ENCODE measurements at places on chromosomes 2 and 18.

- DNase-seq = no peak
These were observed 346.2 kb downstream of the ZNF521 start for GRCh38 chr18:25005541-25006403.

DNA sequence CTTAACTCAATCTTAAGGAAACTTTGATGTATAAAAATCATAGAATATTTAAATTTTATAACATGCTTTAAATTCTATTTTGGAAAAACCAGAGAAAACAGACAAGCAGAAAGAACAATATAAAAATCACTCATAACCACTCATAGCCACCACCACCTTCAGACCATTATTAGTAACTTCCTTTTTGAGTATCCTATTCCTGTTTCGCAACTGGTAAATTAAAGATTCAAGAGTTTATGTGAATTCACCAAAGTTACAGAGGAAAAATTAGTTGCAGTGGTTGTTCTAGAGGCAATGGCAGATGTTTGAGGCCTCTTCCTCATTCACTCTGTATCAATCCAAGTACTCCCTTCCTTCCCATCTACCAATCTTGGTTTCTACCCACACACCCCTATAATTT is 49.3 kb upstream of the PROKR1 start:
- DNase-seq = no peak

- DNase-seq = no peak
These were observed 48.3 kb downstream of the THUMPD2 start for GRCh38 chr2:39730685-39731302.

DNA sequence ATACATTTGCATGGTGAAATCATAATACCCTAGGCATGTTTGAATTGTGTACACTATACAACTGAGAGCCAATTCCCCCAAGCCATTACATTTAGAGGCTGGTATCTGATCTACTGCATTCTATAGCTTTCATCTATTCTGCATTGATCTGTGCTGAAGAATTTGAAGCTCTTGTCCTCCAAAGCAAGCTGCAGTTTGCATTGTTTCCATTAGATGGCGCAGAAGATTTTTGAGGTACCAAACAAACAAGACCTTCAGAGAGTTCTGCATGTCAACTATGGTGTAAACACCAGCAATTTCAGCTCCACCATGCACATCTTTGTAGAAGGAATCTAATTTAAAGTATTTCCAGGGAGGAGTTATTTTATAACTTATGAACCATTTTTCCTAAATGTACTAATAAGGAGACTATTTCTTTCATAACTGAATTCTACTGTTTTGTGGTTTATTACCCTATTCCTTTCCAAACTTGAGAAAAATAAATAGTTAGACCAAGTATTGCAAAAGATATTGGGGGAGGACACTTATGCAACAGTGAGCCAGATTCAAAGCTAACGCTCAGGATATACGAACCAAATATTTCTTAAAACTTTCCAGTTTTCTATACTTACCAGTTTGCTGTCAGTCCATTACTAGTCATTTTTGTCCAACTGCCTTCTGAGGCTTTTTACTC is 761.8 kb upstream of the ACVR2A start:
- DNase-seq = peak; percentile 1

DNA sequence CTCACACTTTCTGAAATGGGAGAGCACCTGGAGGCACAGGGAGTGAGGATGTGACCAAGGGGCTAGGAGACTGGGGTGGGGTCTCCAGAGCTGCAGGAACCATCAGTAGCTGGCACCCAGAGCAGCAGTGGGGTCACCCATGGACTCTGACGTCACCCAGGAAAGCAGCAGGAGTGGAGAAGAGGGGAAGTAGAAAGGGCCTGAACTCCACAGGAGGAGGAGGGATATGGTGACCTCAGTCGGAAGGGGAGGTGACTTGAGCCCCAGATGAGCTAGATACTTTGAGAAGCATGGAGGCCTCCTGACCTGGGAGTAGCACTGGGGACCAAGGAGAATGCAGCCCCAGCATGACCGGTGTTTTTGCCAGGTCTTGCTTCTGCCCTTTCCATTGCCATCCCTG is 8.8 kb downstream of the NMUR1 start:
- DNase-seq = no peak

- DNase-seq = no peak
These were observed 65.3 kb upstream of the TAF1B start for GRCh38 chr2:9778012-9778411.

- no peak for DNase-seq
These were observed 984.0 kb upstream of the SLC39A10 start for GRCh38 chr2:194672994-194673393.
